ENCODE measurements at places on chromosomes 5 and 9. TPM values are rescaled to one million over a fixed set of nuclear protein-coding genes. Genes with fewer than 3 reads are reported as not detected.

DNA sequence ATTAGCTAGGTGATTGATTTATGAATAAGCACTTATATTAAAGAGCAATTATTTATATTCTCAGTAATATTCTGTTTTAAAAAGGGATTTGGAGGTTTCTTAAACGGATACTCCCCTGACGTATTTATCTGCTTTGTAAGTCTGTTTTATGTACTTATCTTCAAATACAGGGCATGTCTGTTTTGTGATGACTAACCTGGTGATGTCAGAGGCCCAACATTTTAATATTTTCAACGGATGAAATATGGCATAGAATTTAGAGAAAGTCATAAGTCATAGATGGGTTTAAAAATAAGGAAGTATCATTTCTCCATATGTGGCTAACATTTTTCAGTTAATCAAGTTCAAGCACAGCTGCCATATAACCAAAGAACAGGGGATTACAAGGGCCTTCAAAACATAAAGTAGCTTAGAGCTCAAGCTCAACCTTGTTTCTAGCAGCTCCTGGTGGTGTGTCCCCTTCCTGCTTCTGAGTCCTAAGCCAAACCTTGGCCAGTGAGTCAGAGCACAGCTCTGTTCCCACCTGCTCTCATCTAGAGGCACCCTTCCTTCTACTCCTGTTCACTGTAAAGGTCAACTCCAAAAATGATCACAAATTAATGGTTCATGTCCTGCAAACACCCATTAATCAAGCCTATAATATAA, 131.4 kb downstream of the OXCT1 start:
- no peak overlapping the region for H3K4me3 ChIP-seq
- peaks cover 7% of the 10 kb centered on the region for H3K36me3 ChIP-seq
- H3K27ac ChIP-seq: no peak overlapping the region
- DNase-seq: no peak
- no peaks in the 10 kb centered on the region for H3K27me3 ChIP-seq

Gene FOXD4L3
- total RNA-seq: not detected

GRCh38 chr9:132032238-132032950, 47.3 kb downstream of the MED27 start:
- H3K4me1 ChIP-seq: peaks cover 21% of the 10 kb centered on the region
- H3K4me3 ChIP-seq: no peak overlapping the region
- H3K27ac ChIP-seq: no peak overlapping the region
- DNase-seq: no peak
- no peaks in the 10 kb centered on the region for H3K27me3 ChIP-seq
- no peaks in the 10 kb centered on the region for H3K36me3 ChIP-seq

Gene EPB41L4B
- total RNA-seq: 23.7 TPM

Gene PCDHA9
- 0.36 TPM for total RNA-seq

Gene ADRB2
- 0.65 TPM for total RNA-seq

- peaks cover 2% of the 10 kb centered on the region for H3K4me1 ChIP-seq
- H3K27ac ChIP-seq: no peak overlapping the region
- no peak for DNase-seq
These were observed 180.8 kb downstream of the HSD17B3 start for GRCh38 chr9:96121136-96121535.

GRCh38 chr5:130836729-130837649, 328.1 kb downstream of the HINT1 start:
- no peaks in the 10 kb centered on the region for H3K27me3 ChIP-seq
- H3K4me1 ChIP-seq: no peaks in the 10 kb centered on the region
- no peak overlapping the region for H3K4me3 ChIP-seq
- DNase-seq: no peak

- peaks cover 8% of the 10 kb centered on the region for H3K4me1 ChIP-seq
- H3K4me3 ChIP-seq: peak overlapping the region; percentile 61
- H3K27me3 ChIP-seq: no peaks in the 10 kb centered on the region
- no peak overlapping the region for H3K27ac ChIP-seq
- DNase-seq: no peak
- H3K36me3 ChIP-seq: no peaks in the 10 kb centered on the region
These were observed 19.7 kb downstream of the DNAJA1 start for GRCh38 chr9:33044677-33045282.

- H3K36me3 ChIP-seq: no peaks in the 10 kb centered on the region
- H3K27ac ChIP-seq: no peak overlapping the region
- H3K4me1 ChIP-seq: no peaks in the 10 kb centered on the region
- H3K4me3 ChIP-seq: no peak overlapping the region
These were observed 131.1 kb downstream of the RMI1 start for GRCh38 chr9:84111726-84112125.

Gene TTC39B
- total RNA-seq: 9.5 TPM

- H3K36me3 ChIP-seq: no peaks in the 10 kb centered on the region
- H3K4me3 ChIP-seq: no peak overlapping the region
- peaks cover 6% of the 10 kb centered on the region for H3K4me1 ChIP-seq
- peaks cover 28% of the 10 kb centered on the region for H3K27me3 ChIP-seq
These were observed 167.2 kb downstream of the PAX5 start for GRCh38 chr9:36866840-36867239.

DNA sequence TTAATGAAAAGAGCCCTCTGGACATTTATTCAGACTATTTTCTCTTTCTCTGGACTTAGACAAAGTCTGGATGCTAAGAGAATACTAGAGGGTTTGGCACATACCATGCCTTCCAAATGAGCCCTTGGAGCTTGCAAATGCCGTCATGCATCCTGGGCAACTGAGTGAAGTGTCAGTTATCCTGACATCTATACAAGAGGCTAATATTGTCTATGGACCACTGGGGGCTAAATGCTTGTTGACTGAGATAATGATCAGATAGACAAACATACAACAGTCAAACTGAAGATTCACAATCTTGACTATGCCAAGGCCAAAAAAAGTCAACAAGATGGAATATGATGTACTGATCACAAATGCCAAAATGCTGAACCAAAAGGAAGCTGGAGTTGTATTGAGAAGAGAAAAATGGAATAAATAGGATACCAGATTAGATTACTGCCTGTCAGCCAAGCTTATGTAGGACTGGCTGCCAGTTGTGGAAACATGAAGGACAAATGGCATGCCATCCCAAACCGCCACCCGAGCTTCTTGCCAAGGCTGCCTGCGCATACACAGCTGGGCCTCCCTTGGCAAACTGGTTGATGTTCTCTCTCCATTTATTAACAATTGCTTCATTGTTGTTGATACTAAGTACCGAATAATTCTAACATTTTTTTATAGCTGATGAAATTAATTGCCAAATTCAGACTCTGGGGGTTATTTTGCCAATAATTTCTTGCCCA, 240.1 kb upstream of the GRAMD2B start:
- no peak for DNase-seq
- H3K4me1 ChIP-seq: no peaks in the 10 kb centered on the region
- no peaks in the 10 kb centered on the region for H3K36me3 ChIP-seq
- no peak overlapping the region for H3K4me3 ChIP-seq
- H3K27ac ChIP-seq: no peak overlapping the region

DNA sequence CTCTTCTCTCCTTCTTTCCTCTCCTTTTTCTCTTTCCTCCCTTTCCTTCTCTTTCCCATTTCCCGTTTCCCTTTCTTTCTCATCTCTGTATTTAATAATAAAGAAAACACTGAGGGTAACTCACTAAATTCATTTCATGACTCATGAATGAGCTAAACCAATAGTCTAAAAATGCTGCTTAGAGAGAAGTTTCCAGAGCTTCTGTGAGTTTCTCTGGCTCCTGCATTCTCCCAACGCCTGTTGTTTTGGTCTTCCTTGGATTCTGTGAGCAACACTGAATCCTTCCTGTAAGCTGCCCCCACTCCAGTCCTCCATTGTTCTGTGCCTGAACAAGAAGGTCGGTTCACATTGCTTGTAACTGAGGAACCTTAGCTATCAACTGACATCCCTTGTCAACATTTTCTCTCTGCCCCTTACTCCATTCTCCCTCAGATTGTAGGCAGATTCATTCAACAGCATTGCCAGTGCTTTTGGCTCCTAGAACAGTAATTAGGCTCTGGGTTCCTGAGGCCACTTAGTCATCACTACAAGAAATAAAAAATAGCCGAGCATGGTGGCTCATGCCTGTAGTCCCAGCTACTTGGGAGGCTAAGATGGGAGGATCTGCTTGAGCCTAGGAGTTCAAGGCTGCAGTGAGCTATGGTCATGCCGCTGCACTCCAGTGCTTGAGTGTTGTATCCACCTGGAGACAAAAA, 237.7 kb upstream of the KLF4 start:
- H3K4me3 ChIP-seq: no peak overlapping the region
- no peaks in the 10 kb centered on the region for H3K27me3 ChIP-seq
- no peak overlapping the region for H3K27ac ChIP-seq
- no peaks in the 10 kb centered on the region for H3K4me1 ChIP-seq

- no peak overlapping the region for H3K27ac ChIP-seq
- no peaks in the 10 kb centered on the region for H3K27me3 ChIP-seq
- H3K36me3 ChIP-seq: no peaks in the 10 kb centered on the region
- no peak overlapping the region for H3K4me3 ChIP-seq
These were observed 43.4 kb upstream of the PLPP6 start for GRCh38 chr9:4618700-4619099.

Gene PPP1R26
- 32.7 TPM for total RNA-seq

GRCh38 chr5:151682751-151683331, 3.9 kb downstream of the SPARC start:
- no peak overlapping the region for H3K27ac ChIP-seq
- H3K4me3 ChIP-seq: no peak overlapping the region
- H3K27me3 ChIP-seq: no peaks in the 10 kb centered on the region
- H3K4me1 ChIP-seq: peaks cover 11% of the 10 kb centered on the region
- no peak for DNase-seq

Measured in H1 (cell line).